ENCODE measurements at places on chromosomes 16 and 17.
A peak's percentile ranks its signal among the peaks of the same experiment; 100 is the strongest.

DNA sequence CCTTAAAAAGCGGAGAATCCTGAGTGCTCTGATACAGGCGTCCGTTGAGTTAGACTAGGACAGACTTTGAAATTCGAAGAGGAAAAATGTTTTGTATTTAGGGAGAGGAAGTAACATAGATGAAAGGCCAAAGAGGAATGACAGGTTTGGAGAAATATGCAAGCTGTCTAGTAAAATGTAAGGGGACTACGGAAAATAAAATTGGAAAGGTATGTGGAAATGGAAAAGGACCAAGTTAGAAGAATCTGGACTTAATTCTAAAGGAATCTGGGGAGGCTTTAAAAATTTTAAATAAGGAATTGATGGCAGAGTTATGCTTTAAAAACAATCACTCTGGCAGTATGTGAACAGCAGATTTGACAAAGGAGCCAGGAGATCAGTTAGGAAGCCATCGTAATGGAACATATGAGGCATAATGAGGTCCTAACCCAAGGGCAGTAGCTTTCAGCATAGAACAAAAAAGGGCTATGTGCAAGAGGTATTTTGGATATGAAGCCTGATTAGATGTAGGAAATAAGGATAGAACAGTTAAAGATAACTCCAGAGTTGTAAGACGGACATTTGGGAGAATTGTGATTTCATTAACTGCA, 38.3 kb downstream of the CYB561 start:
- DNase-seq, result no peak

DNA sequence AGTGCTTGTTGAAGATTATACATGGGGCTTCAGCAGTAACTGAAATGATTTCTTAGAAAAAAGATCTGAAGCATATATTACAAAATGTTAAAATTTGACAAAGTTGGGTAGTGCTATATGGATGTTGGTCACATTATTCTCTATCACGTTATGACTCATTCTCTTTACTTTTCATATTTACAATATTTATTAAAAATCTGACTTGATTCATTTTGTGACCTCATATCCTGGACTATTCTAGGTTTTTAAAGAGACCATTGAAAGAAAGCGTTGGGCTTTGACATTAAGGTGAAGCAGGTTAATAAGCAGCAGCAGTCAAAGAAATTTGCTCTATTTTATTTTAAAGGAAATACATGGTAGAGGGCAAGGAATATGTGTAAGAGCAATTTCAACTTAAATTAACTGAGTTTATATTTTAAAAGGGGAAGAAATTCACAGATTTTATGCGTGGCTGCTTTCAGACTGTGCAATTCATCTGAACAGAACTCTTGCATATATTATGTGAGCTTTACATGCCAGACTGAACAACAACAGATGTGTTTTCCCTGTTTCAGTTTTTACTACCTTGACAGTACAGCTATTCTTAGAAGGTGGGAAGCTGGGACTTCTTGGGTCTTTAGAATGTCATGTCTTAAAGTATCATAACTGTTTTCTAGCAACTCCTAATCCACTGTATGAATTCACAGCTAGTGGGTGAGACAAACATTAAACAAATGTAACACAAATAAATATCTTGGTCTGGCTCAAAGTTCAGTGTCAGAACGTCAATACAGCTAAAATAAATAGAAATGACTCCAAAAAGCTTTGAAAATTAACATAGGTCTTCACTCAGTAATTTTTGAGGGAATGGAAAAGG, 10.4 kb upstream of the FAM20A start:
- no peak for DNase-seq

- DNase-seq, result no peak
These were observed 182.7 kb downstream of the PRKCB start for GRCh38 chr16:24018485-24018884.

DNA sequence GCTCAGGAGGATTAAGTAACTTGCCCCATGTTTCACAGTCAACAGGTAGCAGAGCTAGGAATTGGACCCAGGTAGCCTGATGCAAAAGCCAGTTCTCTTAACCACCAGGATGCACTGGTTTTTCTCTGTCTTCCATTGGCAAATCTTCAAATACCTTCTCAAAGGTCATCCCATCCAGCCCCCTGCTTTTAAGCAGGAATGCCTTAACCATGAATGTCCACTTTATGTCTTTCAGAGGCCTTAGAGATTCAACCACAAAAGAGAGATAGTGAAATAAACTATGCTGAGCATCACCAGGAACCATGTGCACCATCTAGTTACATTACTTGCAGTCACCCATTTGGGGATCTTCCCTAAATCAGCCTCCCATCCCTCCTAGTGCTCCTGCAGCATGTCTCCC, 94.3 kb downstream of the C17orf67 start:
- DNase-seq, result no peak

DNA sequence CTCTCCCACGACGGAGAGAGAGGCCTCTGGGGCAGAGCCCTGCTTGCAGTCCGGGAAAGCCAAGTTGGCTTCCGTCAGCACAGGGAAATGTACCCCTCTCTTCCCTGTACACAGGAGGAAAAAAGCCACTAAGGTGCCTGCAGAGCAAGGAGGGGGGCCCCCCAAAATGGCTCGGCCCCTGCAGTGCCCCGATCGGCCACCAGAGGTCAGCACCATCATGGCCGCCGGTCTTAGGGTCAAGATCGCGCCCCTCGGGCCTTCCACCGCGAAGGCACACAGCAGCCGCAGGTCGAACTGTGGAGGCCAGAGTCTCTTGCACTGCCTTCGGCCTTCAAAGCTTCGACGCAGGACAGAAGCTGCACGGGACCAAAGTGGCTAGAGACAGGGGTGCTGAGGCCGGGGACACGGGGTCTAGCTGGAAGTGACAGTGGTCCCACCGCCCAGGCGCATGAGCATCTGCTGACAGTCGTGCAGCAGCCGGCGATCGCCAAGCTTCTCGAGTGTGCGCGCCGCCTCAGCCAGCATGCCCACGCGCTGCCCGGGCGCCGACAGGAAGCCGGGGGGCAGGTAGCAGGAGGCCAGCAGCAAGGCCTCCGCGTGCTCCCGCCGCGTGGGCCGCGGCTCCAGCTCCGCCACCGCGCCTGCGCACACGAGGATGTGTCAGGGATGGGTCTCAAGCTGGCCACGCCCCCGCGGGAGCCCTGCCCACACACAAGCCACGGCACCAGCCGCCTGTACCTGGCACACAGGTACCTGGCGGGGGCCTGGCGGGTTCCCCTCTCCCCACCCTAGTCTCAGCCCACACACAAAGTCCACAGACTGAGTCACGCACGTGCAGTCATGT, 24.4 kb downstream of the SREBF1 start:
- DNase-seq, result no peak

GRCh38 chr17:68391561-68392268, 65.6 kb downstream of the WIPI1 start:
- no peak for DNase-seq

GRCh38 chr17:17737961-17738894, 57.0 kb downstream of the RAI1 start:
- DNase-seq, result no peak

DNA sequence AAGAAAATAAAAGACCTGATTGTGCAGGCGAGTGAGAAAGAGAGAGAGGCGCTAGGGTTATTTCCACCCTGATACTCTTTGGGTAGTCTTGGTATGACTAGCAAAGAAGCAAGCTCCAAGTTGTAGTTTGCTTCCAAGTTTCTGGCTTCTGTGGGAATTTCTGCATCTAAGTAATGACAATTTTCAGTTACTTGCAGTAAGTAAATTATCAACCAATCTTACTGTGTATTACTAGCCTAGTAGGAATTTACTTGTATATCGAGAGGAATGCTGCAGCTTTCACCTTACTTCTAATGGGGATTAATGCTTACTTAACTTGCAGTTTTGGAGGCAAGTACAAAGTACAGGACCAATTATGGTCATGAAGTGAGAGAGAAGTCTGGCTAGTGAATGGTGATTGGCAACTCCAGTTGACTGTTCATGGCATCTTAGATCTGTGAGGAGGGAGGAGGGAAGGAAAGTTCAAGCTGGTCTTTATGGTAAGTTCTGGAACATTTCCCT, 31.9 kb downstream of the TENT4B start:
- DNase-seq, result no peak

DNA sequence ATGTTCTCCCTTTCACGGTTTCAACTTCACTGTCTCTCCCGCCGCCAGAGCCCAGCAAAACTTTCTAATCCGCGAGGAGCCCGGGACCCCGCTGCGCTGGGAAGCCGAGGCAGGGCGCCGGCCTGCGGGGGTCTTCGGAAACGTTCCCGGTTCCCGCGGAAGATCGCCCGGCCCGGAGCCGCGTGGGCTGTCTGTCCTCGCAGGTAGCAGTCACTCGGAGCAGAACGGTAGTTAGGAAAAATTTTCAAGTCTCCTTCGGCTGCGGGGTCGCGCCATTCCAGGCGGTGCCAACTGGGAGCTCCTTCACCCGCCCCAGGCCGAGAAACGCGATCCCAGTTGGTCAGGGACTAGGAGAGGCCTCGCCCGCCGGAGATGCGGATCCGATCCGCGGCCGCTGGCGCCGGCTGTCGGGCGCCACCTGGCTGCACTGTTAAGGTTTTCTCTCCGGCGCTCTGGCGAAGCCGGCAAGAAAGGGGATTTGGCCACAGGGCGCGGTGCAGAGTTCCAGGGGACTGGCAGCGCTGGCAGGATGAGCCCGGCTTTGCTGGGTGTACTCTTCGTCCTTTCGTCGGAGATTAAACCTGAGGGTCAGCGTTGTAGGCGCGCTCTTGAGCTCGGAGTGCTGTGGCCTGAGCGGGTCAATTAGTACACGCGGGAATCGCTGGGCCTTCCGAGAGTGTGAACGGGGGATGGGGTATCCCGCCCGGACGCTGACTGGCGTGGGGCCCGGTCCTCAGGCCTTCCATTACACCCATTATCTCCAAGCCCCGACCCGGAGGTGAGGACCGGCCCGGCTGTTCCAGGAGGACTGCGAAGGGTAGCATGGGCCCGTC, 135.4 kb downstream of the KCNJ12 start:
- peak; percentile 71 for DNase-seq

DNA sequence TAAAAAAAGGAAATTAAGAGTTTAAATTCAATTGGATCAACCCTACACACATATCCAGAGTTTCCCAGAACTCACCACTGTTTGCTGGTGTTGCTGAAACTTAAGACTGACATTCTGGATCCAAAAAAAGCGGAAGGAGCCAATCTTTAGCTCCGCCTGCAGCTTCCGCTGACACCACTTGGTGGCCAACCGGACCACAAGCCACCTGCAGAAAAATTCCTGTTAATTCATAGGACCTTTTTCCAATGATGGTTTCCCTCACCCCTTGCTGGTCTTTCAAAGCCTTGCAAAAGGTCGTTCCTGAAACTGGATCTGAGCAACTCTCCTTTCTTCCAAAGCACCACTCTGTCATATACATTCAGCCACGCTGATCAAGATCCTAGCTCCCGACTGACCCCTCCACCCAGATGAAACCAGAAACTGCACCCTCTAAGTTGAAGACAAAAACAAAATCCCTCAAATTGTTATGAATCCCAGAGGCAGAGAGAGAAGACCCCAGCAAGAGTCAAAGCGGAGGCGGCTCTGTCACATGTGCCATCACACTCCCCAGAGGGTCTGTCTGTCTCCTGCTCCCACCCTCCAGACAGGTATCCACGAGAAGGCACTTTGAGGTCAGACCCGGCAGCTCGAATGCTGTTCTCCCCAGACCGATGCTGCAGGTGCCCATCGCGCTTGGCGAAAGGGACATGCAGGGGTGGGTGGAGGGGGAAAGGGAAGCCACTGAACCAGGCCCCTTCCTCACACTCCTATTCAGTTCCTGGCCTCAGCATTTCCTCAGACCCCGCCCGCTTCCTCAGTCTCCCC, 773 bp downstream of the BLTP2 start:
- peak; percentile 75 for DNase-seq

DNA sequence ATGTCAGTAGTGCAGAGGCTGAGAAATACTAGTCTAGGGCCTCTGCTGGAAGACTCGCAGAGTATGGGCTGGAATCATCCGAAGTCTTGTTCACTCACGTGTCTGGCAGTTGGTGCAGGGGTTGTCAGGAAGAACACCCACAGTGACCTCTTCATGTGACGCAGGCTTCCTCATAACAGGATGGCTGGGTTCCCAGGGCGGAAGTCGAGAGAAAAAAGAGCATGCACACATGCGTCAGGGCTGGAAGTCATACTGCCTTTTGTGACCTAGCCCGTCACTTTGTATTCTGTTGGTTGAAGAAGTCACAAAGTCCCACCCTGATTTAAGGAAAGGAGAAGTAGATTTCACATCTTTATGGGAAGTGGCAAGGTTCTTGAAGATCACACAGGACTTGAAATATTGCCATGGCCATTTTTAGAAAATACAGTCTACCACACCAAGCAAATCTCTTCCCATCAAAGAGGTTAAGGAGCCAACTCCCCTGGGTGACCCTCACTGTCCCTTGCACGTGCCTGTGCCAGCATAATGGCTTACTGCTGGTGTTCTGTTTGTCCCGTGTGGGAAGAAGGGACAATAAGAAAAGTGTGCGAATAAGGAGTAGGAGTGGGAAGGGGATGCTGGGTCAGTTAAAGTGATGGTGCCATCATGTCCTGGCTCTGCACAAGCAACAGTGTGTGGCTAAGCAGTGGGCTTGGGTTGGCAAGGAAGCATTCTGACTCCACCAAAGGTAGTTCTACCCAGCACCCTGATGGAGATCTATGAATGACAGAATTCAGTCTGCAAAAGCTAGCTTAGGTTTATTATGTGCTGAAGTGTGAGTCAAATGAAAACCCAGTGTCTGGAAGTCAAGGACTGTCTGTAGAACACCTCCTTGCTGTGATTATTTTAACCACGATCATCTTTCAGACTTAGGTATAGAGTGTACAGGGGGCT, 28.1 kb downstream of the HEATR3 start:
- no peak for DNase-seq

- no peak for DNase-seq
These were observed 898.2 kb upstream of the GOT2 start for GRCh38 chr16:59632276-59632855.

- DNase-seq, result no peak
These were observed 10.7 kb upstream of the GSDMA start for GRCh38 chr17:39951924-39952679.

- DNase-seq, result no peak
These were observed 80.9 kb downstream of the ARHGAP23 start for GRCh38 chr17:38508954-38509771.

GRCh38 chr16:58034774-58035173, 9.2 kb downstream of the MMP15 start:
- DNase-seq, result no peak

GRCh38 chr17:82661717-82662683, 13.8 kb upstream of the WDR45B start:
- DNase-seq, result no peak

DNA sequence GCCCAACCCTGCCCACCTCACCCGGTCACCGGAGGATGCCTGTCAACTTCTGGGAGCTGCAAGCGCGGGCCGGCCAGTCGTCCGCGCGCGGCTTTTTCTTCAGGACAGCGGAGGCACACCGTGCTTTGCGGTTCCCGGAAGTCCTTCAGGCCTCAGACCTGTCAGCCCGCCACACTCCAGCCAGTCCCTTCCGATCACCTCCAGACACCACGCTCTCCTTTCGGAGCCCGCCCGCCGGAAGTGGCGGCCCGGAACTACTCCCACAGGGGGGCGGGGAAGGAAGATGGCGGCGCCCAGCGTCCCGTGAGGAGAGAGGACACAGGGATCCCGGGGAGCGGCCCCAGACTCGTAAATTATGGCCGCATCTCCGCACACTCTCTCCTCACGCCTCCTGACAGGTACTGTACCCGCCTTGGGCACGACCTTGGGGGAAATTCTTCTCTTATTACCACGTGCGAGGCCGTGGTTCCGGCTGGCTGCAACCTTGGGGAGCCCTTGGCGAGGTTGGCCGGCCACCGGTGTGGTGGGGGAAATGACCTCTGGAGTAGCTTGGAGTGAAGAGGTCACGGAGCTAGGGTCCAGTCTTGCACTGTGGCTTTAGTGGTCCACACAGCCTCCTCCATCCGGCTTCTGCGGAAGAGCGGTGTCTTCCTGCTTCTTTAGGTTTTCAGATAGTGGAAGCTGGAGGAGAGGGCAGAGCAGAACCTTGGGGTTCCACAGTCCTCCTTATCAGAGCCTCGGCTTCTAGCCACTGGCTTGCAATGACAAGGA, at the start of gene COX10:
COX10 (plus strand) TSS at position 254 of the 771 bp plus-strand sequence; CDS start at position 356, 102 bp downstream.
- peak; percentile 82 for DNase-seq

GRCh38 chr16:87438611-87438985, 46.5 kb downstream of the MAP1LC3B start:
- no peak for DNase-seq
